Skin of body (tissue), 3 donors: ENCODE measurements at places on chromosomes 16 and 17. TPM values are rescaled to one million over a fixed set of nuclear protein-coding genes. Genes with fewer than 3 reads are reported as not detected.

The TTYH2 gene
- total RNA-seq = 16.5 TPM

The BRIP1 gene
- 10.5 TPM for total RNA-seq

The PHOSPHO1 gene
- 12.7 TPM for total RNA-seq

The RASD1 gene
- total RNA-seq = 14.8 TPM

The MPG gene
- total RNA-seq = 40.4 TPM

The OR4D2 gene
- total RNA-seq = not detected

The IL34 gene
- 10.2 TPM for total RNA-seq
